ENCODE measurements at places on chromosomes 5 and 9.

- no peak for DNase-seq
Observed at GRCh38 chr5:130890610-130891009, 274.4 kb downstream of the HINT1 start.

DNA sequence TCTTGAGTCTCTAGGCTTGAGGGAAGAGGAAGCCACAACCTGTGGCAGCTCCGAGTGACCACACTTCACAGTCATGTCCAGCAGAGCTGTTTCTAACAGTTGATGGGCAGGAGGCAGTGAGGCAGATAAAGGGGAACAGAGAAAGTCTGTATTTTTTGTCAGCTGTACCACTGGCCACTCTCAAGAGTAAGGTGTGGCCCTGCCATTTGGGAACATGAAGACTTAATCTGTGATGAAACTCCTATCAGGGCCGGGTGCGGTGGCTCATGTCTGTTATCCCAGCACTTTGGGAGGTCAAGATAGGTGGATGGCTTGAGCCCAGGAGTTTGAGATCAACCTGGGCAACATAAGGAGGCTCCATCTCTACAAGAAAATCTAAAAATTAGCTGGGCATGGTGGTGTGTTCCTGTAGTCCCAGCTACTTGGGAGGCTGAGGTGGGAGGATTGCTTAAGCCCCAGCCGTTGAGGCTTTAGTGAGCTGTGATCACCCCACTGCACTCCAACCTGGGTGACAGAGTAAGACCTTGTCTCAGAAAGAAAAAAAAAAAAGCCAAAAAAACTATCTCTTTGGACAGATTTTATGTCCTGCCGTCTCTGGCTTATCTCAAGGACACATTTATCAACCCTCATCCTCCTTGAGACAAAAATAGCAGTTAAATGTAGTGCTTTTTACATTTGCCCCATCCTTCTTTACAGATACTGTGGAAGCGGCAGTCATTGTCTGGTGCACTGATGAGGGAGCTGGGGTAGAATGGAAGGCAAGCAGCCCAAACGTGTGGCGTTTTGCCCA is 11.9 kb upstream of the COL15A1 start:
- no peak for DNase-seq

GRCh38 chr9:125433461-125434011 is 171.9 kb downstream of the GAPVD1 start:
- no peak for DNase-seq

GRCh38 chr9:103243553-103243952 is 248.4 kb downstream of the CYLC2 start:
- no peak for DNase-seq

DNA sequence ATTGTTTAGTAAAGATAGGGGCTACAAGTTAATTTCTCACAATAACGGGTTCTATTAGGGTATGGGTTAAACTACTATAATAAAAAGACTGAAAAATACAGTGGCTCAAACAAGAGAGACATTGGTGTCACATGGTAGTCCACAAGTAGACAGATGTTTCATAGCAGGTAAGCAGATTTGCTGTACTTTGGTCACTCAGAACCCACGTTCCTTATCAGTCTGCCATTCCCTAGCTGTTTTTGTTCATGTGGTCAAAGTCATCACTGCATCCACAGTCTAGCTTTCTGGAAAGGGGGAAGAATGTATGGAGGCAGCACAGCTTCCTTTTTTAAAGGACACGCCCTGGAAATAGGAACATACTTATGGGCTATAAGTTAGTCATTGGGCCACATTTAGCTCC is 73.0 kb downstream of the SLC12A2 start:
- no peak for DNase-seq

DNA sequence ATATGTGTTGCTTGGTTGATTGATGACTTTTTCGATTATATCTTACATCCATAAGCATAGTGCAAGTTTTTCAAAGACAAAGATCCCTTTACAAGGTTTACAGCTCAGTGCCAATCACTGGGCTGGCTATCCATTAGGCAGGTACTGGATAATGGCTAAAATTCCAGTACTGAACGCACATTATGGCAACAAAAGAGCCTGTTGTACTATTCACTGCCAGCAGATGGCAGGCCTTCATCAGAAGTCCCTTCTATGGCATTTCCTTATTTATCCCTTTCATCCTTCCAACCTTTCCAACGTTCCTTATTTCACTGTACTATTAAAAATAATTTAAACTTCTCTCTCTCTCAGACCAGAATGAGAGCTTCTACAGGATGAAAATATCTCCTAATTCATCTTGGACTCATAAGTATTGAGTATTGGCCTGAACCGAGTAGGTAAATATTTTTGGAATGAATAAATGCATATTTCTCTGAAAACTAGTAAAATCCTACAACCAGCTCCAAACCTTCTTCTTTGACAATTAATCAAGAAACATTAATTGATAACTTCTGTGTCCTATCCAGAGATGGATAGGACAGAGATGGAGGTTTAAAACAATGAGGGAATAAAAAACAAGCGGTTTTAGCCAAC is 6.7 kb upstream of the WNT8A start:
- DNase-seq: peak; percentile 64

DNA sequence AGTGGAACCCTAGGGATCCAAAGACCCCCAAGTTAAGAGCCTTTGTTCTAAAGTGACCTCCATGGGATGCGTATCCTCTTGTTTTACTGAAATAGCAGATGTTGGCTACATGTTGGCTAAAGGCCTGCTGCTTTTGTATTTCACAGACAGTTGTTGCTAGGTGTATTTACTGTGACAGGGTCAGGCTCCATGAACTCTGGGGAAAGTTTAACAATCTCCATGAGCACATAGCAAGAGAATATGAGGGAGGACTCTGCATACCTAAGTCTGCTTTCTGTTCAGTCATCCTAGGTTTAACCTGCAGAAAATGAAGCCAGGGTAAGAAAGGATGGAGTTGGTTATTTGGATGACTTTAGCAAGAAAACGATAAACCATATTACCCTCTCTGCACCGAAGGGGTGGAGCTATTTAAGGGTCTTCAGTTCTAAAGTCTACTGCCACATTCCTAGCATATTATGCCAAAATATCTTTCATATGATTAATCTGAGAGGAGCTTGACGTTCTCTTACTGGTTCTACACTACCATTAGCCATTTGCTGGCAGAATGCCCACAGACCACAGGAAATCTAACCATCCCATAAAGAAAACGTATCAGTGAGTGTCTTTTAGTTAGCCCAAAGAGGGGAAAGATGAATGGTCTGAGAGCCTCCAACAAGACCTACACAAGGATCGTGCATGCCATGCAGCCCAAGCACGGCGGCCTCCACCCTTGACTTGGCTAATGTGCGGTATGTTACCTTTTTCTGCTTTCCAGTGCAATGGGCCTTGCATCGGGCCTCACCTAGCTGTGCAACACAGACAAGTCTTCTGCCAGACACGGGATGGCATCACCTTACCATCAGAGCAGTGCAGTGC is 127.8 kb downstream of the SAXO1 start:
- no peak for DNase-seq

- no peak for DNase-seq
Observed at GRCh38 chr9:37923796-37924427, 20.0 kb upstream of the SLC25A51 start.
